GM12864 (cell line): ENCODE measurements at places on chromosomes 7 and 10.

GRCh38 chr7:14760730-14761478 is 141.6 kb downstream of the DGKB start:
- no peak for DNase-seq

- DNase-seq = no peak
These were observed 1.5 kb upstream of the NRP1 start for GRCh38 chr10:33335801-33336581.

- DNase-seq = no peak
These were observed 67.8 kb downstream of the CTBP2 start for GRCh38 chr10:125092564-125093031.

GRCh38 chr10:5536486-5537081 is 11.8 kb downstream of the CALML3 start:
- DNase-seq = no peak

- DNase-seq = no peak
These were observed 9.6 kb downstream of the CFTR start for GRCh38 chr7:117489430-117489829.

GRCh38 chr7:45176886-45177731 is 19.5 kb downstream of the RAMP3 start:
- DNase-seq = no peak

DNA sequence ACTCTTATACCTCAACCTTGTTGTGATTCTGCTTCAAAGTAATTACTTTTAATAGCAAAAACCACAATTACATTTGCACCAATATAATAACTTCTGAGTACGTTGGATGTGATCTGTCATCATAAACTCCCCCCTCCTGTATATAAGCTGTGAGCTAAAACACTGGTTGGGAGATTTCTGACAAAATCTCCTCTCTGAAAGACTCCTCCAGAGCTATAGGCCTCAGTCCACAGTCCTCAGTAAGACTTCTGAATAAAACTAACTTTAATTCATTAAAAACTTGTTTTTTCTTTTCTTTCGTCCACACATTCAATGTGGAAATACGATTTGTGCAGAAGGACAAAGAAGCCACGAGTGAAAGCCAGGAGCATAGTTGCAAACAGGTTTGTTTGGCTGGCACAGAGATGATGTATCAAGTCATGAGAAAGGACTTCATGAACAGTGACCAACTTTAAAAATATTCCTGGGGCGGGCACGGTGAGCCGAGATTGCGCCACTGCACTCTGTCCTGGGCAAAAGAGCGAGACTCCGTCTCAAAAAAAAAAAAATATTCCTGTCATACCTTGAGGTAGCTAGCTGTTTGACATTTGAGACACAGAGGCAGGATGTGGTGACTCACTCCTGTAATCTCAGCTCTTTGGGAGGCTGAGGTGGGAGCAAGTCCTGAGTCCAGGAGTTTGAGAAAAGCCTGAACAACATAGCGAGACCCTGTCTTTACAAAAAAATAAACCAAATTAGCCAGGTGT is 91.1 kb upstream of the ARHGAP21 start:
- no peak for DNase-seq

- DNase-seq = no peak
These were observed 702.4 kb upstream of the FZD8 start for GRCh38 chr10:36344240-36345174.

DNA sequence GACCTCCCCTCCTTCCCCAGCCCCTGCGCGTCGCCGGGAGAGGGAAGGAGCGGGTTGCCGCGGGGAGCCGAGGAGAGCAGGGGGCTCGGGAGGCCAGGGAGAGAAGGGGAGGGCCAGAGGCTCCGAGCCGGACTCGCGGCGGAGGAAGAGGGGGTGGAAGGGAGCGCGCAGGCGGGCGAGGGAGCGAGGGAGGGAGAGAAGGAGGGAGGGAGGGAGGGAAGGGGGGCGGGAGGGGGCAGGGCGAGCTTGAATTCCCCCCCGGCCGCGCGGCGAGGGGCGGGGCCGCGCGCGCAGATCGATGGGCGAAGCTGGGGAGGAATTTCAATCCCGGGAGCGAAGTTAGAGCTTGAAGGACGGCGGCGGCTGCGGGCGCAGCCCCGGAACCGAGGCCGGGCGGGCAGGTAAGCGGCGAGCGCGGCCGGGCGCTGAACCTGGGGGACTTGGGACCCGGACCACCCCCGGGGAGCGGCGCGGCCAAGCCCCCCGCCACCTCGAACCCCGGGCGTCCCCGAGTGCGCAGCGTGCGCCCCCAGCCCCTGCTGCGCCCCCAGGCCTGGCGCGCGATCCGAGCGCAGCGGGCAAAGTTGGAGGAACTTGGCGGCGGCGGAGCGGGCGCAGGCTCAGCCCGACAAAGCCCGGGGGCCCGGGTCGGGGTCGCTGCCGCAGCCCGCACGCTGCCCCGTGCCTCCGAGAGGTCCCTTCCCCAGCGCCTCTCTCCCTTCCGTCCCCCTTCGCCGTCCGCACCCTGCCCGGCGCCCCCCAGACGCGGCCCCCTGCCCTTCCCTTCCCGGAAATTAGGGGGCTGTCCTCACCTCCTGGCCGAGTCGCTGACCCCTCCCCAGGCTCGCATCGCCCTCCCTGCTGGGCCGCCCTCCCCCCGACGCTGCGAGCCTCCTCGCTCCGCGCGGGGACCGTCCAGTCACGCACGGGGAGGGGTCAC is at the start of gene ELFN1:
TSS of gene ELFN1 (plus strand) at position 324 of the 940 bp plus-strand sequence. CDS start 74,320 bp downstream, outside the sequence.
- DNase-seq = no peak

GRCh38 chr10:103145046-103145445 is 48.0 kb downstream of the NT5C2 start:
- no peak for DNase-seq

DNA sequence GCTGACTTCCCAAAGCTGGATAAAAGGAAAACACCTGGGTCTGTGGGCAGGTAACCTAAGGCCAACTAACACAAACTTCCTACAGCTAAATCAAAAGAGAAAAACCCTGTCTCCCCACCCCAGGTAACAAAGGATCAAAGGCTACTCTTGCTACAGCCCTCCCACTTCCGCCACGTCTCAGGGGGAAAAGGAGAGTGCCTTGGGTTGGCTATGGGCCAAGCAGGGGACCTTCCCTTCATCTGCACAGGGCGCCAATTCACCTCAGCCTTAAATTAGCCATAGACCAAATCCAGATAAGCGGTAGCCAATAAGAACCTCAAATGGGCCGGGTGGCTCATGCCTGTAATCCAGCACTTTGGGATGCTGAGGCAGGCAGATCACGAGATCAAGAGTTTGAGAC is 69.1 kb upstream of the LANCL2 start:
- no peak for DNase-seq

DNA sequence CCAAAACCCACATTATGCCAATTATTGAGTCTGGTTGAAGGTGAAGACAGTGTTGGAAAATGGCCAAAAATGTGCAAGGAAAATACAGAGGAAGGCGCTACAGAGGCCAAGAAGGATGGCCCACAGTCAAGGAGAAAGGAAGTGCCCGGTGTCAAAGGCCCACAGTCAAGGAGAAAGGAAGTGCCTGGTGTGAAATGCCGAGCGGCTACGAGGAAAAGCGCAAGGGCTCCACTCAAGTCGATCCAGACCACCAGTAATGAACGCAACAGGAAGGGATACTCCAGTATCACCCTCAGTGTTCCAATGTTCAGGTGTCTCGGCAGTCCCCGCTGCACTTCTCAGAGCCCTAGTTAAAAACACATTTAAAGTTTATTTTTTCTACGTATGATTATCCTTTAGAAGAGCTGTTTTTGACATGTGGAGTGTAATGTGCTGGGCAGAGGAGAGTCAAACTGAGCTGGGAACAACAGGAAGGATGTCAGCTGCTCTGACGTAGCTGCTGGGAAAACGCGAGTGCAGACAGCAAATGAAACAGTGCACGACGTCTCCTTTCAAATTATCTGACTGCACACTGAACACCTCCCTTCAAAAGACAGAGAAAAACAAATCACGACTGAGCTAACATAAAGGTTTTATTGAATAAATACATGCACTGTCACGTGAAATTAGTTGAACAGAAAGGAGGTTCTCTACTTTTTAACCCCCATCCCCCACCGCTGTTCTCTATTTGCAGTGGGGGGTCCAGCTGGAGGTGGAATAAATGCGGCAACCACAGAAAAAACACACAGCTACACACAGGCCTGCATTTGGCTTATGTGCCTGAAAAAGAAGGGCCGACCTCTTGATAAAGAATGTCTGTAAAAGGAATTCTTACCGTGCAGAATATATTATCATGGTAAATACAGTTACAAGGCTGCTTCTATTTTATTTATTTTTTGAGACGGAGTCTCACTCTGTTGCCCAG is 26.1 kb upstream of the NCAPG2 start:
- no peak for DNase-seq

DNA sequence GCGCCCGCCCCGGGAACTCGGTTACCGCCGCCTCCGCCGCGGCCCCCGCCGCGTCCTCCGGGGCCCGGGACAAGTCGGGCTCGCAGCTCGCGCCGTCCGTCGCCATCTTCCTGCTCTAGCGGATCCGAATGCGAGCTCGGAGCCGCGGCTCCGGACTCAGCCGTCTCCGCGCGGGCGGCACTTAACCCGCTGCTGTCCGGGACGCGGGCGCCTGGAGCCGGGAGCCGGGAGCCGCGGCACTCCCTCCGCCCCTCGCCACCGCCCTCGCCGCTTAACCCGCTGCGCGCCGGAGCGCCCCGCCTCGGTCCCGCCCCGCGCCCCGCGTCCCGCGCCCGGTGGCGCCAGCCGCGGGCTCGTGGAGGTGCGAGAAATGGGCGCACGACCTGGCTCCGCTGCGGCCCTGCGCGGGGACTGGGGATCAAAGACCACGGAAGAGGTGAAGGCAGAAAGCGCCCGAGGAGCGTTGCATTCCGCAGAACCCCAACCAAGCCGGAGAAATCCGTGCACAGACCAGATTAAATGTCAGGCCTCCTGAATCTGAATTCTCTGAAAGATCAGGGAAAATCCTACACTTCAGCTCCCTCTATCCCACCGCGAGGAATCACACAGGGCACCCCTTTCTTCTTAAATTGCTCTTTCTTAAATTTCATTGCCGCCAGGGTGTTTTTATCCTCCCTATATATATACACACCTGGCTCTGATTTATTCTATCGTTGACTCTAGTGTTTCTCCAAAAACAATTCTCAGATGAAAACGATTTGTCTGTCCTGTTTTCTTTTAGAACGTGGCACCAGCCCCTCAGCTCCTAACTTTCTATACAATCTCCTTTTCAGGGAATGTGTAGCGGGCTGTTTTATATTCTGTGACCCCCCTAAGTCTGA is at the start of gene CTTNBP2:
TSS of gene CTTNBP2 (minus strand) at position 132 of the 881 bp plus-strand sequence. CDS start at position 106, 26 bp downstream.
- no peak for DNase-seq

DNA sequence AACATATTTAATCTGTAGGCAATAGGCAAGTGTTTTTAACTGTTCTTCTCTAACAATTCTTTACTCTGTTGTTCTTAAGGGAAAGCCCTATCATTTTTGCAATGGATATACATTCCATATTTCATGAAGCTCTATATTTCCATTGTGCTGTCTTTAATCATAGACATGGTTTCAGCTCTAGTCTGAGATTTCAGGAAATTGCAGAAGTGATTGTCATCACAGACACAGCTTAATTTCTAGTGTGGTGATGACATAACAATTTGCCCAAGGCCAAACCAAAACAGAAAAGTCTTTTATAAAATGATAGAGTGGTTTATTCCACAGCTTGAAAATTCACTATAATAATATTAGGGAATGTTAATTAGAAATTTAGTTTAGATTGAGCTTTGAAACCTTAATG is 494.1 kb upstream of the SEMA3A start:
- DNase-seq = no peak

DNA sequence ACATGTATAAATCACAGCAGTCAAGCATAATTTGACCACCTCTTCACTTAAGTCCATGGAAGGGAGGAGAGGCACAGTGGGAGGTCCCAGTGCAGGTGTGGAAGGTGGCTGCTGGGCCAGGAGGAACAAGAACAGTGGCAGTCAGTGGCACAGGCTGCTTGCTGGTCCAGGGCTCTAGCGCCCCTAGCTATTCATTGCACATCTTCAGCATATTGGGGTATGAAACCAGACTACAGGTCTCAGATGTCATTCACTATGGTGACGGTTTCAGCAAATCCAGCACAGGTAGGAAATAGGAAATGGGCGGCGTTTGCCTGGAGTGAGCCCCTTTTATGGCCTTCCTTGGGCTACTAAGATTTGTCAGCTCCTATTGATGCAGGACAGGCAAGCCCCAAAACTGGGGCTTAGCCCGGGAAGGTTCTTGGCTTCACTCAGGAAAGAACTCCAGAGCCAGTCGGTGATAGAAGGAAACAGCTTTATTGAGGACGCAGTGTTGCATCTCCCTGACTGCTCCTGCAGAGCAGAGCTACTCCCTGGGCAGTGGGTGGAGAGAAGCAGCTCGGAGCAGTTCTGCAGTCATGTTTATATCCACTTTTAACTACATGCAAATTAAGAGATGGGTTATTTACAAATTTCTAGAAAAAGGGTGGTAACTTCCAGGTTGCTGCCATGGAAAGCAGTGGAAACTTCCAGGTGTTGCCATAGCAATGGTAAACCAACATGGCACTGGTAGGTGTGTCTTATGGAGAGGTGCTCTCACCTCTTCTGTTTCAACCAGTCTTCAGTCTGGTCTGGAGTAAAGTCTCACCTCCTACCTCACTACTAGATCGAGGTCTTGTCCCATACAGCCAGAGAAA is 608.8 kb downstream of the PARD3 start:
- DNase-seq = no peak

GRCh38 chr10:70827086-70827757 is 11.5 kb downstream of the SGPL1 start:
- no peak for DNase-seq

GRCh38 chr7:26237035-26237807 is 35.7 kb downstream of the CBX3 start:
- no peak for DNase-seq

- no peak for DNase-seq
These were observed 354.6 kb downstream of the PHF14 start for GRCh38 chr7:11328309-11328708.

DNA sequence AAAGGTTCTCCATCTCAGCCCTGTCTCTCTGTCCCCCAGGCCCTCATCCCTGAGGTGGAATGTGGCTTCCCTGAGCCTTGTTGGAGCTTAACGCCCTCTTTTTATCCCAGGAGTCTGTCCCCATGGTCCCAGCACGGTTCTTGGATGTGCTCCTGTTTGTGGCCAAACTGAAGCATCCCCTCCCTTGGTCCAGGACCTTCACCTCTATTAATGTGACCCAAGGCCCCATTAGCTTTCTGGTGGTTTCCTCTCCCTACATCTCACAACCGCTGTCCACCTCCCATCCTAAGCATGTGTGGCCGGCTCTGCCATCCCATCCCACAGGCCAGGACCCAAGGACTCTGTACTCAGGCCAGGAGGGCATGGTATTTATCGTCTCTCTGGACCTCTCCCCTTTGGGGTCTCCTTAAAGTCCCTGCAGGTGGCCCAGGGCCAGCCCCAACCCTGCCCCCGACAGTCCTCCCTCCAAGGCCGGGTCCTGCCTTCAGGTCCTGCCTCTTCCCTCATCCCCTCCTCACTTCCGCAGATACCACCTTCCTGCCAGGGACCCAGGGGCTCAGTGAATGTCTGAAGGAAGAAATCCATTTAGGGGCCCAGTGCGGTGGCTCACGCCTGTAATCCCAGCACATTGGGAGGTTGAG is 15.4 kb upstream of the SH2B2 start:
- DNase-seq = no peak

GRCh38 chr7:143354965-143355364 is 7.5 kb downstream of the FAM131B start:
- no peak for DNase-seq

- DNase-seq = no peak
These were observed 142.0 kb upstream of the PRKCQ start for GRCh38 chr10:6721964-6722615.

- no peak for DNase-seq
These were observed 31.3 kb downstream of the CTBP2 start for GRCh38 chr10:125129076-125129458.
